ENCODE measurements at places on chromosomes 1 and 21.

GRCh38 chr1:182301467-182302198 lies 90.0 kb downstream of the GLUL start:
- DNase-seq: no peak

GRCh38 chr1:53303726-53304515 lies 23.9 kb downstream of the LRP8 start:
- no peak for DNase-seq

DNA sequence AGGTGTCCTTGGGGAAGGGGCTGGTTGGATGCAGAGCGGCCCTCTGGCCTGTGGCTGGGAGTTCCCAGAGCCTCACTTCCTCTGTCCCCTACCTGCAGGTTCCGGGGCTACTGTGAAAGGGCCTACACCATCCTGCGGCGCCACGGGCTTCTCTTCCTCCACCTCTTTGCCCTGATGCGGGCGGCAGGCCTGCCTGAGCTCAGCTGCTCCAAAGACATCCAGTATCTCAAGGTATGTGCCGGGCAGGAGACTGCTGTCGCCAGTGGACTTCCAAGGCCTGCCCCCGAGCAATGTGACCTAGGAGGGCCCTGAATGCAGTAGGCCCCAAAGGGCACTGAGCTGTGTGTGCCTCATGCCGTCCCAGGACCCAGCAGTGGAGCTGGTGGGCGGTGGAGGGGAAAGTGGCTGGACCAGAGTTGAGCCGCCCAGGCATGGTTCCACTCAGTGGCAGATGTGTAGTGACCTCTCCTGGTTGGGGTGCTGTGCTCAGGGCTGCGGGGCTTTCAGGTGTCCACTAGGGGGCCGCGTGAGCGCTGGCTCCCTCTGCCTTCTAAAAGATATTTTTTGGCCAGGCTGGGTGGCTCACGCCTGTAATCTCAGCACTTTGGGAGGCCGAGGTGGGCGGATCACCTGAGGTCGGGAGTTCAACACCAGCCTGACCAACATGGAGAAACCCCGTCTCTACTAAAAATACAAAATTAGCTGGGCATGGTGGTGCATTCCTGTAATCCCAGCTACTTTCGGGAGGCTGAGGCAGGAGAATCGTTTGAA lies 73.4 kb downstream of the PIK3CD start:
- no peak for DNase-seq

DNA sequence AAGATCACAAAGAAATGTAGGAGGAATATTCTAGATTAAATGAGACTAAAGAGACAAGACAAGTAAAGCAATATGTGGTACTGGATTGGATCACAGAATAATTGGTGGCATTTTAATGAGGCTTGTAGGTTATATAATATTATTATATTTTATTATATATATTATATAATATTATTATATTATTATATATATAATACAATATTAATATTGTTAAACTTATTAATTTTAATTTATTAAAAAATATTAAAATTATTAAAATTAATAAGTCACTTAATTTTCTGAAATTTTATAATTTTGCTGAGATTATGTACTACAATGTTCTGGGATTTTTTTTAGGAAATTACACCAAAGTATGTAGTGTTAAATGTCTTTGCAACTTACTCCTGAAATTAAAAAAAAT lies 311.9 kb downstream of the COL11A1 start:
- DNase-seq: no peak

GRCh38 chr1:155636397-155637153 lies 26.6 kb downstream of the MSTO1 start:
- DNase-seq: no peak

- no peak for DNase-seq
These were observed 99.5 kb downstream of the C4BPA start for GRCh38 chr1:207203541-207203940.

DNA sequence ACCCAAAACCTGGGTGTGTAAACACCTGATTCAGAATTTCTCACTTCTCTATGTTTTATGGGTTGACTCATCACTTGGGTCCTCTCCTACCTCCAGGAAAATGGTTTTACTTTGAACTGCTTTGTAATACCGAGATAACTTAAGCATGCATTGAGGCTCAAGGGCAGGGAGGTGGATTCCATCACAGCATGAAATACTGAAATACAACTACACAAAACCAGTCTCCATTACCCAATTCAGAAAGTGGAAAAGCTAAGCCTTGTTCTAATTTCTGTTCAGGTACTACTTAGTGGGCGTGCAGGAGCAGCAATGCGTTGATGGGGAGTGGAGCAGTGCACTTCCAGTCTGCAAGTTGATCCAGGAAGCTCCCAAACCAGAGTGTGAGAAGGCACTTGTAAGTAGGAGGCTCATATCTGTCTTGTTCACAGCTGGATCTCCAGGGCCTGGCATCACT lies 6.1 kb upstream of the C4BPA start:
- no peak for DNase-seq

DNA sequence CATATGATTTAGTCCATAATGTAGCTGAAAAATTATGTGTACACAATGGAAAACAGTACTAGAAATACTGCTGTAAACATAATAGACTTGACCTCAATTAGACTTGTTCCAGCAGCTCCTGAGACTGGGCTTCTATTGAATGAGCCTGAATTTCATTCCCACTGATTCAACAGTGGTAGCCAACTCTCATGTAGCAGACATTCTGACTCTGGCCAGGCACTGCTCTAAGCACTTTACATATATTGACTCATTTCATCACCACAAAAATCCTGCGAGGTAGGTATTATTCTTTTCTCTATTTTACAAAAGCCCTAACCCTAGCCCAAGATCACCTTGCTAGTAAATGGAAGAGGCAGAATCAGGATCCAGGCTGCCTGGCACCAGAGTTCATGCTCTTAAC lies 12.8 kb upstream of the CTSS start:
- no peak for DNase-seq

DNA sequence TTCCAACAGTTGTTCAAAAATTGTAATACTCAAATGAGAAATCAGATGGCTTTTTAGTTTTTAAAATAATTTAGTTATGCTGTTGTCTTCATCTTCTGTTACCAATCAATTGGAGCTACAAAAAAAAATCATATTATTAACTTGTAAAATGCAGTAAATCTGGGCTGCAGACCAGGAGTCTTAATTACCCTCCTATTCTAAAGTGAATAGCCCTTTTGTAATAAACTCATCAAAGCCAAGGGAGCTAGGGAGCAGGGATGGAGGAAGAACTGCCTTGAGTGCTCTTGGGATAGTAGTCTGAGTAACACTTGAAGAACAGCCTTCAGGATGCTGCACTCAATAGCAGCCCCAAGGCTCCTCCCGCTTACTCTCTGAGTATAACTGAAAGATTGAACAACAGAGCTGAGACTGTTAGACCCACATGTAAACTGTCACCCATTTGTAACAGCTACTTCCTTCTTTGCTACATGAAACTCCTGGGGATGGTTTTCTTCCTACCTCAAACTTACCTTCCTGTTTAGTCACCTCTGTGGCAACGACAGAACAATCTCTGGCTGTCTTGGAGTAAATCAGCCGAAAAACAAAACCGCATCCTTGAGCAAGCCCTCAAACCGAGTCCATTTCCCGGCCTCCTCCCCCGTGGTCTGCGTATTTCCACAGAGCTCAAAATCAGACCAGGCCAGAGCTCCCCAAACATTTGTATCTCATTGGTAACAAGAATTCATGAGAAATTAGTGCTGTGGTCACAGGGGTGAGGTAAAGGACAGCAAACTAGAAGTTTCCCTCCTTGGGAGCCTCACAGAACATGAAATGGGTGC lies 55.9 kb downstream of the CD58 start:
- DNase-seq: no peak

DNA sequence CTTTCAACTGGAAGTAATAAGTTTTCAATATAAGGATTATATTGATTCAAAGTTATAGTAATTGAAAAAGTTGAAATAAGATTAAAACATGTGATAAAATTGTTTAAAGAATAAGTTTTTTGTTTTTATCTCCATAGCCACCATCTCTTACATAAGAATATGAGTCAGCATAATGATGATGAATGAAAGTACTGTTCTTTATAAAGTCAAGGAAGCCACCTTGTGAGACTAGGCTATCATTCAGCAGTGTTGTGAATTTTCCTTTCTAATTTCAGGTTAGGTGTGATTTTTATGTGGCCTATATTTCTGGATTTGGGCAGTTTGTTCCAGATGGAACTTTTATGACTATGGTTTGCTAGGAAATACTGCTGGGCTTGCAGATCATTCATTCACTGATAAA lies 22.4 kb upstream of the ASB17 start:
- DNase-seq: no peak

DNA sequence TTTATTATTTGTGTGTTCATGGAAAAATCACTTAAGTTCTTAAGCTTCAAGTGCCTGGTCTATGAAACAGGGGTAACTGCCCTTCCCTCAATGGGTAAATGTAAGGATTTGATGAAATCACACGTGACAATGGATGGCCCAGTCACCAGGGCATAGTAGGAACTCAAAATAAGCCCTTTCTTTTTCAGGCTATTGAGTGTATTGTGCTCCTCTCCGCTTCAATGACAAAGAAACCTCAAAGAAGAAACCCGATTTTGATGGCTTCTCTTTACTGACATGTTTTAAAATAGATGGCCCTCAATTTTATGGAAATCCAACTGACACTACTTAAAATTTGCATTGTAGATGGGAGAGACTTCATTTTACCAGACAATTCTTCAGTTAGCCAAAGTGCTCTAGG lies 543.5 kb downstream of the OMA1 start:
- no peak for DNase-seq

- DNase-seq: no peak
These were observed 836 bp downstream of the OLFML3 start for GRCh38 chr1:113980110-113980509.

DNA sequence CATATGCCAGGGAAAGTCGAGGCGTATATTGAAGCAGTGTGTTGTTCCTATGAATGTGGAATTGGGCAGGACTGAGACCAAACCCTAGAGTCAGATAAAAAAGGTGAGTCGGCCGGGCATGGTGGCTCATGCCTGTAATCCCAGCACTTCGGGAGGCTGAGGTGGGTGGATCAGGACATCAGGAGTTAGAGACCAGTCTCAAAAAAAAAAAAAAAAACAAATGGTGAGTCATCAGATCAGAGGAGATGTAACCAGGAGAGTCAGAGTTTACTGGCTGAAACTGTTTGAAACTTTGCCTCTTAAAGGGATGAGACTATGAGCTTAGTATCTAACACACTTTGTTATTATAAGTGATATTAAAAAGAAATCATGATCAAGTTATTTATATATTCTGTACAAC lies 26.4 kb upstream of the SYCP1 start:
- no peak for DNase-seq

DNA sequence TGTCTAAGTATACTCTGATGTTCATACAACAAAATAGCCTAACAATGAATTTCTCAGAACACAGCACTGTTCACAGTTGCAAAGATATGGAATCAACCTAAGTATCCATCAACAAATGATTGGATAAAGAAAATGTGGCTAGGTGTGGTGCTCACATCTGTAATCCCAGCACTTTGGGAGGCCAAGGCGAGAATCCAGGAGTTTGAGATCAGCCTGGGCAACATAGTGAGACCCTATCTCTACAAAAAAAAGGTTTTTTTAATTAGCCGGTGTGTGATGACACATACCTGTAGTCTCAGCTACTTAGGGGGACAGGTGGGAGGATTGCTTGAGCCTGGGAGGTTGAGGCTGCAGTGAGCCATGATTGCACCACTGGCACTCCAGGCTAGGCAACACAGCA lies 10.7 kb downstream of the IFNAR2 start:
- DNase-seq: no peak

- DNase-seq: no peak
These were observed 28.1 kb downstream of the RABIF start for GRCh38 chr1:202860744-202861419.

DNA sequence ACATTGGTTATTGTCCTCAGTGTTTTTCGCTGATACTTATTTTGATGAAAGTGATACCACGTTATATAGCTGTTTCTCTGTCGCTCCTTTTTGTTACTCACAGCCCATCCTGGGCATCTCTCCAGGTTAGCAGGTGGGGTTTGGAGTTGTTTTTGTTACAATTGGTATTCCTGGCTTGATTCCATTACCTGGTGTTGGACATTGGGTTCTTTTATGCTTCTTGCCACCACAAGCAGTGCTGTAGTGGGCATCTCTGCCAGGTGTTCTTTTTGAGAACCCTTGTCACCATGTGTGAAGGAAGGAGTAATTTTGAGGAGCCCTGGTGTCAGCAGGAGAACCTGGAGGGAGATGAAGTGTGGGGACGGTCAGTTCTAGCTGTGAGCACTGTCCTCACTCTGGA lies 47.5 kb upstream of the PWP2 start:
- DNase-seq: no peak

- DNase-seq: no peak
These were observed 21.7 kb upstream of the SHCBP1L start for GRCh38 chr1:182974506-182975191.

- no peak for DNase-seq
These were observed 820.9 kb upstream of the ADGRL4 start for GRCh38 chr1:79827446-79827845.

GRCh38 chr1:59296358-59297256 lies at the start of gene FGGY:
Gene FGGY, plus strand, starts transcription at chr1:59297094. Its CDS starts 24,456 bp downstream, at chr1:59321550.
- DNase-seq: peak; percentile 81

GRCh38 chr1:240278082-240278481 lies 186.4 kb downstream of the FMN2 start:
- no peak for DNase-seq

DNA sequence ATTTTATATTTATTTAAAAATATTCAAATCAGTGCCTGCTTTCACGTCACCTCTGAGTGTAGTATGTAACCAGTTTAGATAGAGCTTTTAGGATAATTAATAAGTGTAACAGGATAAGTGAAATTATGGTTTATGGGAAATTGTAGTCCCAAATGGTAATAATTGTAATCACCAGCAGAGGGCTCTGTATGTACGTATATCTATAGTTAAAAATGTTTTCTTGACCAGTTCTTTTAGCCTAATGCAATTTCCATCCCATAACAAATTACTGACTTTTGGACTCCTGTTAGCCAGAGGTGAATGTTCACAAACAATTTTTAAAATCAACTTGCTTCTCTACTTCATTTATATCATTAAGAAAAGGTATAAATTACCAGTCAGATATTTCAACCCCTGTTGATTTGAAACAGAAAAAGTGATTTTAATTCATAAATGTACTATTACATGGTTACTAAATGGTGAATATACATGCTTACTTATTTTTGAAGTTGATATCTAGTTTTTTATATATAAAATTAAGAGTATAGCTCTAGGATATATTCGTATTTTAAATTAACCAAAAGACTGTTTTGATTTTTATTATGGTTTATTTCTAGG lies 25.3 kb downstream of the SLC30A7 start:
- no peak for DNase-seq

DNA sequence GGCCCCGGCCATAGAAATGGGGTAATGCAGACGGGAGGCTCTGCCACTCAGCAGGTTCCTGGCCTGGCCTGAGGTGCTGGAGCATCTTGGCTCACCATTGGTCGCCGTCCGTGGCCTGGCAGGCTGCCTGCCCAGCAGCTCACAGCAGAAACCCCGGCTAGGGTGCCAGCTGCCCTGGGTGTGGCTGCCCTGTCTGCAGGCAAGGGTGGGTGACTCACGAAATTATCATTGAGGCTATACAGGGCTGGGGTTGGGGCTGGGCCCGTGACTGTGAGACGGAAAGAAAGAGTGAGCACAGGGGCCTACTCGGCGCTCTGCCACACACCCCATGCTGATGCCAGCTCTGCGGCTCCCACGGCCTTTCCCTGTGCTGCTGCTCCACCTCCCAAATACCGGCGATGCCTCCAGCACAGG lies 8.0 kb upstream of the PKP1 start:
- DNase-seq: no peak

- DNase-seq: no peak
These were observed 123.3 kb upstream of the IFFO2 start for GRCh38 chr1:19079541-19080472.
